GM04503 (cell line): ENCODE measurements at places on chromosomes 6 and 20.
A peak's percentile ranks its signal among the peaks of the same experiment; 100 is the strongest.

- no peak for DNase-seq
Measured at GRCh38 chr6:76057469-76057868, 15.0 kb downstream of the IMPG1 start.

DNA sequence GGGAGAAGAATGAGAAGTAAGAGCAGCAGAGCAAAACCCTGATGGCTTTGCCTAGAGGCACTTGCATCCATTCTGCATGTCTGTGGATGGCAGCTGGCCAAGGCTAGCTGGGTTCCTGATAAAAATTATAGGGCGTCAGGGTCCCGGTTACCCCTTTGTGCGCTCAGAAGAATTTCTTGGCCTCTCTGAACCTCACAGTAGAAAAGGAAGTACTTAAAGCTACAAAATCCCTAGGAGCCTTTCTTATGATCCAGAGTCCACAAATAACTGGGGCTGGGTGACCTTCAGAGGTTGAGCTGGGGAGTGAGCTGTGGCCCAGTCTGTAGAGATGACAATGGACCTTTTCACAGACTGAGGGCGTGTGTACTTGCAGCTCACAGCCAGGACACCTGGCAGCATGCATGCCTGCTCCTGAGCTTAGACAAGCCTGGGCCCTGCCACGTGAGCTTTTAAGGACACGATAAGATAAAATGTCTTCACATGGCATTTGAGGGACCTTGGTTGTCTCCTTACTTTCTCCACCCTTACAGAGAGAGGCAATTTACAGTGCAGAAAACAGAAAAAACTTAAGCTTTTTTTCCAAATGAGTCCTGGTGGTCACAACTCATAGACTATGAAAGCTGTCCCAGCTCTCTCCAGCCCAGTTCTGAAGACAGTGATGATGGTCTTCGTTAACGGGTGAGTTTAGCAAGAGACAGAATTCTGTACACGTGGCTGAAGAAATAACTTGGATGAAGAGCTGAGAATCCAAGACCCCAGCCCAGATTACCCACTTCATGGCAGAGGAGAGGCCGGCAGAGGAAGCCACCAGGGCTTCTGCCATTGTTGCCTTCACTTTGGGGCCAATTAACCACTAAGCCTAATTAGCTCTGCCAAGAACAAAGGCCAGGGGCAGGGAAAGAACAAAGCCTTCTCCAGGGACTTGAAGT is 50.3 kb downstream of the FOXA2 start:
- no peak for DNase-seq

- DNase-seq = no peak
Measured at GRCh38 chr20:44796311-44796710, 14.0 kb downstream of the RIMS4 start.

GRCh38 chr6:32529697-32530430 is at the start of gene HLA-DRB5:
HLA-DRB5 (minus strand) TSS chr6:32530287; CDS start chr6:32530224, 63 bp downstream.
- DNase-seq = no peak

DNA sequence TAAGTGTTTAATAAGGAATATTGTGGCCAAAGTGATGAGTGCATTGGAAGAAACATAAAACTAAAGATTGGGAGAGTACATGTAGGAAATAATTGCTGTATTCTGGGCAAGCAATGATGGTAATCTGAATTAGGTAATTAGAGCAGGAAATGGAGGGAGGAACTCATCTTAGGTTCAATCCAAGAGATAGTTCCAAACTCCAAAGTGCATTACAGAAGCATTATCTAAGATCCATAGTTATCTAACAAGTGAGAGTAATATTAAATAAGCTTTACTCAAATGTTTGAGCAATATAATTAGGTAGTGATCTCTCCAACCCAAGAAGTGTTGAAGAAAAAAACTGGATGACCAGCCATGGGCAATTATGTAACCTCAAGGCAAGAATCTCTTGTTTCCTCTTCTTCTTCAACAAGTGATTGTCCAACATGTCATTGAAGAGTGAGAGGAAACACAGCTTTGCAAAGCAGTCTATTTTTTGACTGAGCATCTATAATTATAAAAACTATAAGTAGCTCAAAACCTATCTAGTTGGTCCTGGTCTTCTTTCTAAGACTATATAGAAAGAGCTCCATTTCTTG is 181.2 kb upstream of the TNFAIP3 start:
- no peak for DNase-seq

DNA sequence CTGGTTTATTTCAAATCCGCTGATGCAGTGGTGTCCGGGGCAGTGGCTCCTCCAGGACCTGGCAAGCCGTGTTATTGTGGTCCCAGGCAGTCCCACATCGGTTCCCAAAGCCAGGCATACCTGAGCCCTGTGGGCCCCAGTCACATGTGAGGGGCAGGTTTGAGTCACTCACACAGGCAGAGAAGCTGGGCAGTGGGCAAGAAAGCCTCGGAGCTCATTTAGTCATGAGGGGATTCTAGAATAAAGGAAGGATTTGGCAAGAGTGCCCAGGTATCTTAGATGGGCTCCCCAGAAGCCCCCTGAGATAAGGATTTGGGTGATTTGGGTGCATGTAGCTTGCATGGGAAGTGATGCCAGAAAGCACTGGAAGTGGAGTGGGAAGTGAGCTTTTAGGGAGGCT is 37.3 kb downstream of the SYNDIG1 start:
- no peak for DNase-seq

DNA sequence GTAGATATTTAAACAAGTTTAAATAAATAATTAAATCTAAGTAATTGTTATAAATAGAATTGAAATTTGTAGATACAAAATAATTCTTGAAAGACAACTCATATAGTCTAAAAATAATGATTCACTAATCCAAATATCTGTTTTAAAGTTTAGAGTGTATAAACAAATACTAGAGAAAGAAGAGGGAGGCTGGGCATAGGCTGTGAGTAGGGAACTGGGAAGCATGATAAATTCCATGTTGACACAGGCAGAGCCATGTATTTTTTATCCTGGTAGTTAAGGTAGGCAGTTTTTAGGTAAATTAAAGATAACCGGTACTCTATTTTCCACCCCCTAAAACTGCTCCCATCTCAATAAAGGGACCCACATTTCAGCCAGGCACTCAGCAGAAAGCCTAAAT is 11.7 kb upstream of the RIN2 start:
- DNase-seq = no peak

GRCh38 chr20:57625181-57625958 is 5.1 kb upstream of the ZBP1 start:
- no peak for DNase-seq

GRCh38 chr6:145508107-145508506 is 227.2 kb downstream of the EPM2A start:
- no peak for DNase-seq

GRCh38 chr20:8667306-8667705 is 401.6 kb upstream of the PLCB4 start:
- no peak for DNase-seq

DNA sequence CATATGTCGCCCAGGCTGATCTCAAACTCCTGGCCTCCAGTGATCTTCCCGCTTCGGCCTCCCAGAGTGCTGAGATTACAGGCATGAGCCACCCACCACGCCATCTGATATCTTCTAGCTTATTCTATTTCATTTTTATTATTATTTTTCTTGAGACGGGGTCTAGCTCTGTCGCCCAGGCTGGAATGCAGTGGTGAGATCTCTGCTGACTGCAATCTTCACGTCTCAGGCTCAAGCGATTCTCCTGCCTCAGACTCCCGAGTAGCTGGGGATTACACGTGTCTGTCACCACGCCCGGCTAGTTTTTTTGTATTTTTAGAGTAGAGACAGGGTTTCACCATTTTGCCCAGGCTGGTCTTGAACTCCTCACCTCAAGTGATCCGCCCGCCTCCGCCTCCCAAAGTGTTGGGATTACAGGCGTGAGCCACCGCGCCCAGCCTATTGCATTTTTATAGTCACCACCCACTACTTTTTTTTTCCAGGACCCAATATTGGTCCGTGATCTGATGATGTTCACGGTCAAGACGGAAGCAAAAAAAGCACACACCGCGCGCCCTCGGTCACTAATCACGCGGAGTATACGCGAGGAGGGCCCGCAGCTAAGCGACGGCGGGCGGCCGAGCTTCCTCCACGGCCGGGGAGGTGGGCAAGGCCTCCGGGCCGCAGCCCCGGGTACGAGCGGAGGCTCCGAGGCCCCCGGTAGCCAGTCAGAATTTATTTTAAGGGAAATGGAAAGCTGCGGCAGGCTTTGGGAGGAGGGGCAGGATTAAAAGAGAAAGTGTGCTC is 1.1 kb upstream of the LSM14B start:
- DNase-seq = no peak

- DNase-seq = peak; percentile 74
Measured at GRCh38 chr6:5537967-5538366, 276.7 kb downstream of the FARS2 start.

GRCh38 chr6:139977887-139978332 is 603.5 kb upstream of the CITED2 start:
- DNase-seq = peak; percentile 68

GRCh38 chr6:28720357-28721231 is 194.9 kb downstream of the GPX5 start:
- DNase-seq = no peak

GRCh38 chr6:18245642-18246041 is 18.7 kb downstream of the DEK start:
- DNase-seq = no peak

- no peak for DNase-seq
Measured at GRCh38 chr6:110331816-110332215, 26.3 kb downstream of the METTL24 start.

GRCh38 chr6:69812746-69813427 is 16.1 kb upstream of the LMBRD1 start:
- DNase-seq = no peak

DNA sequence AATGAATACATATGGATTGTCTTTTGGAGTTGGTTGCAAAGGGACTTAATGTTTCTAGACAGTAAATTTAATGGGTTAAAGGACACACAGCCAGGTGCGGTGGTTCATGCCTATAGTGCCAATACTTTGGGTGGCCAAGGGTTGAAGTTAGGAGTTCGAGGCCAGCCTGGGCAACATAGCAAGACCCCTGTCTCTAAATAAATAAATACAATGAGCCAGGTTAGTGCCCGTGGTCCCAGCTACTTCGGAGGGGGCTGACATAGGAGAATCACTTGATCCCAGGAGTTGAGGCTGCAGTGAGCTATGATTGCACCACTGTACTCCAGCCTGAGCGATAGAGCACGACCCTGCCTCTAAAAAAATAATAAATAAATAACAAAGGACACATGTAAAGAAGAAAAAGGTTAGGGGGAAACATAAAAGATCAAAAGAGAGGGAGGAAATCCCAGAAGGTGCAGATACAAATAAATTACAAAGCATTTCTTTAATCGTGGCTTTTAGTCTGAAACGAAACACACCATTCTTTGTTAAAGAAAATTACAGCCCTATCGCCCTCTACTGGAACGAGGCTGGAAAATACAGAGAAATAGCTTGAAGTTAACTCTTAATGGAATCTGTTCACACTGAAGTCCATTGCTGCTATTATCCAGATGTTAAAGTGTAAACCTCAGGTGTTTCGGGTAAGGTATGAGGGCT is 42.6 kb upstream of the SCML4 start:
- DNase-seq = no peak

GRCh38 chr6:1439349-1439748 is 50.0 kb downstream of the FOXF2 start:
- DNase-seq = no peak

- no peak for DNase-seq
Measured at GRCh38 chr6:107767637-107768036, 56.5 kb downstream of the SCML4 start.

- DNase-seq = no peak
Measured at GRCh38 chr20:40524071-40524470, 165.0 kb downstream of the MAFB start.

DNA sequence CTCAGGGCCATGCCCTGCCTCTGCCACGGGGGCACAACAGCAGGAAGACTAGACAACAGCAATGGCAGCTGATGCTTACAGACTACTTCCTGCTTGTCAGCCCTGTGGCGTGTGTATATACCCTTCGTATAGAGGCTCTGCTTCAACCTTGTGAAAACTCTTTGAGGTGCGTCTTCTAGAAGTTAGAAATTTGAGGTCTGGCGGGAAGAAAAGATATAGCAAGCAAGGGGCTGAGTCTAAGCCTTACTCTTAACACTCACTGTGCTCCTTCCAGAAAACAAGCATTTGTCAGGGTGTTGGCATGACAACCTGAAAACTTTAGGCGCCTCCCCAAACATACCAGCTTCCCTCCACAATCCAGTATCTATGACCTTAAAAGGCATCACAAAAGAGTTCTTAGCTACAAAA is 33.3 kb downstream of the JPH2 start:
- DNase-seq = peak; percentile 63

DNA sequence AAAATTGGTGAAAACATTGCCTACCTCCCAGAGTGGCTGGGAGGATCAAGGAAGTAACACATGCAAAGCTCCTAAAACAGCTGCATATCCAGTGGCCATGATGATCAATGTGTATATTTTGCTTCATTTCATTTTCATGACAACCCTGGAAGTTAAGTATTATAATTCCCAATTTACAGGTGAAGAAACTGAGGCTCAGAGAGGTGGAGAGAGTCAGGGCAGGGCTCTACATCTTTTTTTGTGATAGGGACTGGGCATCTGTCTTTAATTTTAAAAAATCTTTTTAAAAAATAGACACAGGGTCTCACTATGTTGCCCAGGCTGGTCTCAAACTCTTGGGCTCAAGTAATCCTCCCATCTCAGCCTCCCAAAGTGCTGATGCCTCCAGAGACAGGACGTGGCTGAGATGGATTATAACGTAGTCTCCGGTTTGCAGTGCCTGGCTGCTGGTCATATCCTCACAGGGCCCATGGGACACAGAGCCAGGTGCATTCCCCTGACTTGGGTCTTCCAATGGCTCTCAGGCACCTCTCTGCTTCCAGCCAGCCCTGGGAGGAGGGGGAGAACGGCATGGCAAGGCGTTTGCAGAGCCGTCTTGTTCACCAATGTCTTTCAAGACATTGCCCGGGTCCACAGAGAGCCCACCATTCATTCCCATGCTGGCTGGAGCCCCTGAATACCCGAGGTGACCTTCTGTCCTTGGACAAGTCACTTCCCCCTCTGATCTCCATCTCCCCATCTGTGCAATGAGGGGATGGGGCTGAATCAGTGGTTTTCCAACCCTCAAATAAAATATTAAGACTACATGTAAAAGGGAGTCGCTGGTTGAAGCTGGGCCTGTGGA is 38.3 kb downstream of the HNF4A start:
- DNase-seq = no peak

- no peak for DNase-seq
Measured at GRCh38 chr20:5095931-5096330, 23.8 kb downstream of the PCNA start.

DNA sequence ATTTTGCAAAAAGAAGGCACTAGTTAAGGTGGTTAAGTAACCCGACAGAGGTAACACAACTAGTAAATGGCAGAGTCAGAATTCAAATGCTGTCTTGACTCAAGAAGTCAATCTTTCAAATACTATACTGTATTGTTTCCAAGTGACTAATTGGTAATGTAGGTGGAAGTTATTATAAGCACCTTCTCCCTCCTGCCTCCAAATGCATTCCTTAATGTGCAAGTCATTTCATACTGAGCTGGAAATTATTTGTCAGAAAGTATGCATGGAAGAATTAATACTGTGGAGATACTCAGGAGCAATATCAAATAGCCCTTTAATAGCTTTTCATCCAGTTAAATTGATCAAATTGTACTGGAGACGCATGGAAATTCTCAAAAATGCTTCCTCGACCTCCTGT is 579.1 kb downstream of the DOK5 start:
- no peak for DNase-seq

- no peak for DNase-seq
Measured at GRCh38 chr20:13333036-13333435, 112.0 kb downstream of the ISM1 start.

- no peak for DNase-seq
Measured at GRCh38 chr6:5674721-5675120, 332.0 kb downstream of the NRN1 start.
